Muscle of arm (tissue), 14 donors: ENCODE measurements at places on chromosomes 4 and X. TPM values are rescaled to one million over a fixed set of nuclear protein-coding genes. Genes with fewer than 3 reads are reported as not detected.
A peak's percentile ranks its signal among the peaks of the same experiment; 100 is the strongest.

DRP2 gene
- 1.7 TPM for polyA plus RNA-seq

DNA sequence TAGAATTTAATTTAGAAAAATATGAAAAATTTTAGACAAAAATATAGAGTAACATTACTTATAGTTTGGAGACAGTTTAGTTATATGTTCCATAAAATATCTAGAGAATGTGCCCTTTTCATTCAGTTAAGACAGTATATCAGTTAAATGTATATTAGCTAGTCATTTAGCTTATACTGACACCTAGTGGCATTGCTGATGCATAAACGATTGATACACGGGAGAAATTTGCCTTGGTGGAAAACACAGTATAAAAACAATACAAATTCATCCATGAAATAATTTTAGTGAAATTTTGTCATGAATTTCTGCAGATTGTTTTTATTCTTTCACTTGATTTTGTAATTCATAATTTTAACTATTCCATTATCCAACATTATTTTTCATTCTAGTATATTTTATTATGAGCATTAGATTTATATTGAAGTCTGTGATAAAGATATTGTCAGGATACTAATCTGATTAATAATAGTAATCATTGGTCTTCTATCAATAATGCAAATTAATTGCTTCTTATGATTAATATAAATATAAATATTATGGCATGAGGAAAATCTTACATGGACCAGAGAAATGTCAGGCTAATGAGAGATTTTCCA lies 219.0 kb downstream of the TLL1 start:
- DNase-seq: peak; percentile 45

DNA sequence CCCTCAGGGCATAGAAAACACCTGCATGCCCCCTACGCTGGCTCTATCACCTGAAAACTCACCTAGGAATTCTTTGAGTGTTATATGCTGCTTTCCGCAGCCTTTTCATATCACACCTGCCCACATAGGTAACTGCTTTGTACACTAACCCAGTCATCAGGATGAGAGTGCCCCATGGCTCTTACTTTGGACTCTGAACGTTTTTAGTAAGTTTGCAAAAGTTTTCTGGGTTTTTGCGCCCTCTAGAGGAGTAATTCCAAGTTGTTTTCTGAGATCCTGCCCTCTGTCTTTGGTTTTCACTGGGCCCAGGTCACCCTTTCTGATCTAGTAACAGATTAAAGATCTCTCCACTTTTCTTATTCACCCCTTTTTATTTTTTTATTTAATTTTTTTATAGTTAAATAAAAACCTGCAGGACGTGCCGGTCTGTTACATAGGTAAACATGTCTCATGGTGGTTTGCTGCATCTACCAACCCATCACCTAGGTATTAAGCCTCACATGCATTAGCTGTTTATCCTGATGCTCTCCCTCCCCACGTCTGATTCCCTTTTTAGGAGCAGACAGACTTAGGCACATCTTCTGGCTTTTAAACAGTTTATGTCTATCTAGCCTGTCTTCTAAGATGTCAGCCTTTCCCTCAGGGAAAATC lies 139.2 kb downstream of the NWD2 start:
- DNase-seq: peak; percentile 22

GRCh38 chrX:56600141-56600540 lies 36.7 kb downstream of the UBQLN2 start:
- DNase-seq: no peak

DNA sequence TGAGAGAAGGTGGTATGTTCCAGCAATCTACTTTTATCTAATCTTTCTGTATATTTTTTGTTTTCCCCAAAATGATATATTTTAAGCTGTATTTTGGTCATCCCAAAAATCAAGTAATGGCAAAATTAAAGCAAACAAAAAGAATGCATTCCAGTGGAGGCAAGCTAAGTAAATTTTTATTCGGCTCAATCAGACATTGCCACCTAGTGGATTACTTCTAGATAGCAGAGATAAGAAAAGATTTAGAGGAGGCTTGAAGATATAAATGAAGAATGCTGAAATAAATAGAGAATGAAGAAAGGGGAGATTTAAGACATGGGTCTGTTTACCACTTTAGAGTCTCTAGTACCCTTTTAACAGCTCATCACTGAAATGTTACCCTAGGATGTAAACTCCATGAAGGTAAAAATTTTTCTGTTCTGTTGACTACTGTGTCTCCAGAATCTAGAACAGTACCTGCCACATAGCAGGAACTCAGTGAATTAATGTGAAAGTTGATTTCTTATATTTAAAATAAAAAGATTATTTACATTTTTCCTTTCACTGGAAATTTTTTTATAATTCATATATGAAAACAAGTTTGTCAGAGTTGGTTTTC lies 110.9 kb upstream of the ANK2 start:
- DNase-seq: peak; percentile 59

OTC gene
- polyA plus RNA-seq: 0.13 TPM

DNA sequence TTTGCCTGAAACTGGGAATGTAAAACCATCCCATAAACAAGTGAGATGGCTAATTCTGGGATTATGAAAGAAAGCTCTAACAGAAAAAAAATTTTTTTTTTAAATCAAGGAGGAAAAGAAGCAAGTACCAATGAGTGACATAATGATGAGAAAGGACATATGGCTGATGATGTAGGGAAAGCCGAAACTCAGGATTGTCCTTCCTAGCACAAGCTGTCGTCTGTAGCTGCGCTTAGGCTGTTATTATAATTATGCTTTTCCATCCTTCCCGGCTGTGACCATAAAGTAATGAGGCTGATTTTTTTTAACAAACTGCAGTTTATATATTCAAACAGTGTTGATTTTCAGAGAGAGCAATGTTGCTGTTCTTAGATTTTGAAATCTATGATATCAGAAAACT lies 209.8 kb upstream of the NOCT start:
- no peak for DNase-seq

- no peak for DNase-seq
Observed at GRCh38 chr4:26099967-26100366, 185.9 kb downstream of the SMIM20 start.

GRCh38 chr4:74926007-74926406 lies 6.9 kb upstream of the PARM1 start:
- no peak for DNase-seq

RTL5 gene
- polyA plus RNA-seq: 13.8 TPM

GRCh38 chr4:85826060-85826678 lies 351.2 kb downstream of the ARHGAP24 start:
- no peak for DNase-seq

C1GALT1C1 gene
- 27.7 TPM for polyA plus RNA-seq

DNA sequence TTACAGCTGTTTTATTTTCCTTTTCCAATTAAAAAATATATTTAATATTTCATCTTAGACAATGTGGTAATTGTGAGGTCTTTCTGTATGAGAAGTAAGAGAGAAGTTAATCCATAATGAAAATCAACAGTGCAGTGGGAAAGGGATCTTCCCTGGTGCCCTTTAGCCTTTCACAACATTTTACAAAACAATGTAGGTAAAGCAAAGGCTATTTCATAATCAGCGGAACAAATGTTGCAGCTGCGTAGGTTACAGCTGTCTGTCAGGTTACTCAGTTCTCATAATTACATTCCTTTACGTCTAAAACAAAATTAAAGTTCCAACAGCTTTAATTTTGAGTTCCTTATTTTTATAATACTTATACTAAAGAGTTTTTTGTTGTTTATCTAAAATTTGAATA lies 22.8 kb upstream of the VCX3A start:
- DNase-seq: no peak

DNA sequence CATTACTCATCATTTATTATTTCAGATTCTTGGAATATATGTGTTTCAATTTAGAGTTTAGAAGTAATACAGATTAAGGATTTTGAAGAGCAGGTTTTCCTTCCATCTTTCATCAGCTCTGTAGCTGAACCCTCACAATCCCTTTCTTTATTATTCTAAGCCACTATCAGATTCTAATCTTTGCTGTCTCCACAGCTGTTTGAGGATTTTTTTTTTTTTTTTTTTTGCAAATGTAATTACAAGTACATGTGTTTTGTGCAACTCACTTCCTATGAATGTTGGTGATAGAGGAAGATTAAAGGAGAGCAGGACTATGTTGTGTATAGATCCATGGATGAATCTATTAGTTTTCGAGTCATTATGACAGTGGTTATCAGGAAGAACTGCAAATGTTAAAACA lies 87.4 kb upstream of the TENM3 start:
- no peak for DNase-seq

CLDN24 gene
- polyA plus RNA-seq: 0.30 TPM

- DNase-seq: peak; percentile 57
Observed at GRCh38 chr4:119559044-119559647, 69.5 kb downstream of the PDE5A start.

HTN3 gene
- polyA plus RNA-seq: not detected

- DNase-seq: no peak
Observed at GRCh38 chr4:168152837-168153500, 60.6 kb downstream of the ANXA10 start.

GRCh38 chrX:46447384-46447783 lies 97.8 kb downstream of the ZNF674 start:
- DNase-seq: no peak

GRCh38 chr4:26749867-26750266 lies 110.8 kb upstream of the STIM2 start:
- DNase-seq: no peak

TMEM31 gene
- polyA plus RNA-seq: 0.57 TPM

DNA sequence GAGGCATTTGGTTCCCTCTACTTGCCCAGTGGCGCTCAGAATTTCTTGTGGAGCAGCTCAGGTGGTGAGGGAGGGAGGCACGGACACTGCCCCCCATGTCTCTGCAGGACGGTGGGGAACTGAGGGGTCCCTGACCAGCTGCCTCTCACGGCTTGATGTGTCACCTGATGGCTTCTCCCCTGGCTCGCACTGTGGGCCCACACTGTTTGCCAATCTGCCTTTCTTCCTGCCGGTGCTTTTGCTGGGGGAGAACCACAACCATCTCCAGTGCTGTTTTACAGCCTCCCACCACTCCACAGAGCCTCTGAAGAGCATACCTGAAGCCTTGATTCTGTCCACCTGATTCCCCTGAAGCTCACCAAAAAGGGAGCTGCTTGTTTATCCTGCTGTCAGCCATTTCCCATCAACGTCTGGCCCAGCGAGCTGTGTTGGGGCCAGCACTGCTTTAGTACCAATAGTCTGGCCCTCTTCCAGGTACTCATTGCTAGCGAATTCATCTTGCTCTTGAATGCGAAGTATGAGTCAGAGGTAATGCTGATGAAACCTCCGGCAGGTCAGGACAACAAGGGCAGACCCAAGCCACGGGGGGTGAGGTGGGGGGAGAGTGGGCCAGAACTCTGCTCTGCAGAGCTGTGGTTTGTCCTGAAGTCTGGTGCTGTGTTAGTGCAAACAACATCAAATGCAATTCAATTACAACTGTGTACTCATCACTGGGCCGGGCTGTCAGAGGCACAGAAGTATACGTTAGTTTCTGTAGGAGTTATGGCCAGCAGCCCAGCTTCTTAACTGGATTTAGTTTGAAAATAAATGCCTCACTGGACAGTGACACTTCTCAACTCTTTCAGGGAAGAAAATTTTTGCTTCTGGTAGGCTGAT lies 208.3 kb upstream of the JADE1 start:
- no peak for DNase-seq

ANXA3 gene
- polyA plus RNA-seq: 70.7 TPM

GRCh38 chrX:97200454-97200853 lies 316.7 kb downstream of the RPA4 start:
- no peak for DNase-seq

DNA sequence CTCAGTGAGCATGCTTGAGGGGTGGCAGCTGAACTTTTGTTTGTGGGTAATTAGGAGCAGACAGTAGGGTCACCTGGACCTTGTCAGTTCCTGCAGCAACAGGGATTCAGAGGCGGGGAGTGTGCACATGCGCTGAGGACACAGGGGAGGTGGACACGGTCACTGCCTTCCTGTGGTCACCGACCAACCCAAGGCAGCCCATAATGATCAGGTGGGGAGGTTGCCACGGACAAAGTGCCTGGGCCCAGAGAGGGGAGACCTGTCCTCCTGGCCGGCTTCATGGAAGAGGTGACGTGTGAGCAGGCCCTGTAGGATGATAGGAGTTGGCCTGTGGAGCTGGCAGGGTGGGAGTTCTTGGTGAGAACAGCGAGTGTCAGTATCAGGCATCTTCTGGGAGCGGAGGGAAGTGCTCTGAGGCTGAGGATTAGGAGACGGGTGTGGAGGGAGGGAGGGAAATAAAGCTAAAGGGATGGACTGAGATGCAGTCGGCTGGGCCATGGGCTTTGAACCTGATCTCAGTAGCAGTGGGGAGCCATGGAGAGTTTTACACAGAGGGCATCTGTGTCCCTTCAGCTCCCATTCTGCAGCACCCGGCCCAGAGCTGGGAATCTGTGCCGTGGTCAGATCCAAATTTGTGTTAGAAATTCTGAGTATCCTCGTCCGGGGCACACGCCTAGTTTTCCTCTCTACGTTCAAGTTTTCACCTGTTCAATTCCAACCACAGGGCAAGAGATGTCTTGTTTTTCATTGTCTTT lies 100.0 kb downstream of the PSAPL1 start:
- DNase-seq: no peak

SLC6A8 gene
- polyA plus RNA-seq: 36.2 TPM

GRCh38 chr4:85419103-85419502 lies 55.8 kb upstream of the ARHGAP24 start:
- no peak for DNase-seq

PABPC1L2B gene
- not detected for polyA plus RNA-seq

DNA sequence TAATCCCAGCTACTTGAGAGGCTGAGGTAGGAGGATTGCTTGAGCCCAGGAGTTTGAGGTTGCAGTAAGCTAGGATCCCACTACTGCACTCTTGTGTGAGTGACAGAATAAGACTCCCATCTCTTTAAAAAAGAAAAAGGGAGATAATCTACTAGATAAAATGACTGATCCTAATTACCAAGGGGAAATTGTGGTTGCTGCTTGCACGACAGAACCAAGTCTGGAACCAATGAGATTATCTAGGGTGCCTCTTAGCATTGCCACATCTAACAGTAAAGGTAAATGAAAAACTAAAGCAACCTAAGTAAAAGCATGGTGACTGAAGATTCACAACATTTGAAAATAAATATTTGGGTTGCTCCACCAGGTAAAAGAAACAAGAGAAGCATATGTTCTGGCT lies 185.1 kb downstream of the PDHA2 start:
- no peak for DNase-seq

GRCh38 chr4:2617955-2618354 lies 81.5 kb downstream of the FAM193A start:
- DNase-seq: no peak

DNA sequence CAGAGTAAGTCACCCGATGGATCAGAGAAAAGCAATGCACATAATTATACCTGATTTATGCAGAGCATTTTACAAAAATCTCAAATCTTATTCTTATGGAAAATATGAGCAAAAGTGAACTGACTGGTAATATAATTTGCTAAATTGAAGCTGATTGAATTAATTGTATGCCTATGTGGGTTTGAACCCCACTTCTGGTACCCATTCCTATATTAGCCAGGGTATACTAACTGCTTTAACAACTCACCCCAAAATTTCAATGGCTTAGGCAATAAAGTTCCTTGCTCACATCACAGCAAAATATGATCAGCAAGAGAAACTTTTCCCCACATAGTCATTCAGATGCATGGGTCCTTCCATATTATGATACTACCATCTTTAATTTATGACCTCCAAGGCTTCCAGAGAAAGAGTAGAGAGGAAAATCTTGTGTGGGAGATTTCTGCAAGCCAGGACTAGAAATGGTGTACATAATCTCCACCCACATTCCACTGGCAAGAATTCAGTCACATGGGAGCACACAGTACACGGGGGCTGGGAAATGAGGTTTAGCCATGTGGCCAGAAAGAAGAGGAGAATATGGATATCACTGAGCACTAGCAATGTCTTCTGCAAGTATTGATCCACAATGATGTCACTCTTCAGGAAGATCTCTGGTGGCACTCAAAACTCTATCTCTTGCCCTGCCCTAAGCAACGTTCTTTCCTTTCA lies 640.7 kb downstream of the BCOR start:
- peak; percentile 38 for DNase-seq

GABRQ gene
- 1.3 TPM for polyA plus RNA-seq

MAGIX gene
- 1.7 TPM for polyA plus RNA-seq

GRCh38 chrX:15645266-15645665 lies 19.3 kb downstream of the CLTRN start:
- no peak for DNase-seq
